SJCRH30 (cell line): ENCODE measurements at places on chromosomes 5 and 9. TPM values are rescaled to one million over a fixed set of nuclear protein-coding genes. Genes with fewer than 3 reads are reported as not detected.
A peak's percentile ranks its signal among the peaks of the same experiment; 100 is the strongest.

Gene SLC4A9
- not detected in 2 replicates for total RNA-seq

Gene CMBL
- not detected in 2 replicates for total RNA-seq

Gene PDE6A
- 0.28 and 0.47 TPM in 2 replicates for total RNA-seq

Gene FBXO10
- total RNA-seq = 31.3 and 32.2 TPM in 2 replicates

Gene PRKAA1
- total RNA-seq = 81.1 and 103 TPM in 2 replicates

Gene PSAT1
- total RNA-seq = 178 and 195 TPM in 2 replicates

Gene FAM81B
- total RNA-seq = not detected in 2 replicates

Gene LCN15
- total RNA-seq = not detected in 2 replicates

Gene GRIA1
- total RNA-seq = not detected in 2 replicates

Gene PKD2L2
- total RNA-seq = not detected in 2 replicates

Gene CBY3
- total RNA-seq = not detected in 2 replicates

DNA sequence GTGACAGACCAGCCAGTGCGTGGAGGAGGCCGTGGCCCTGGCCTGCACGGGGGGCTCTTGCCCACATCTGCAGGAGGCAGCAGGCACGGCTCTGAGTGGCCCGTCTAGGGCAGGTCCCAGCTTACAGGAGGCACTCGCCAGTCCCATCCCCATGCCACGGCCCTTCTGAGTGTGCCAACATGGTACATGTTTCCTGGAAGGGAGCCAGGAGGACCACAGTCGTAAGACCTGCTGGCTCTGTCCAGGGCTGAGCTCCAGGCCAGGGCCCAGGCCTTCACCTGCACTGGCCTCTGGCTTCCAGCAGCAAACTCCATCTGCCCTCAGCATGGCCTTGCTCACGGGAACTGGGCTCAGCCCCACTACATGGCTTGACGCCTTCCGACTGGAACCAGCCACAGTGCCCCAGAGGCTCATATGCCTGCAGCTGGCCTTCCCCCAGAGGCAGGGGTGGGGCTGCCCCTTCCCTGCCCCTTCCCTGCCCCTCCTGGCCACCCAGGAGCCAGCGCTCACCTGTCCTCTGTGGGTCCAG, 3.8 kb downstream of the NKD2 start:
- no peak for DNase-seq
- H3K27me3 ChIP-seq = no peaks in the 10 kb centered on the region
- H3K36me3 ChIP-seq = no peaks in the 10 kb centered on the region
- H3K4me1 ChIP-seq = no peaks in the 10 kb centered on the region
- H3K4me3 ChIP-seq = no peak overlapping the region

- H3K27ac ChIP-seq = no peak overlapping the region
- no peak overlapping the region for H3K4me3 ChIP-seq
- H3K4me1 ChIP-seq = no peaks in the 10 kb centered on the region
Measured at GRCh38 chr5:2196416-2196815, 313.7 kb upstream of the IRX4 start.

DNA sequence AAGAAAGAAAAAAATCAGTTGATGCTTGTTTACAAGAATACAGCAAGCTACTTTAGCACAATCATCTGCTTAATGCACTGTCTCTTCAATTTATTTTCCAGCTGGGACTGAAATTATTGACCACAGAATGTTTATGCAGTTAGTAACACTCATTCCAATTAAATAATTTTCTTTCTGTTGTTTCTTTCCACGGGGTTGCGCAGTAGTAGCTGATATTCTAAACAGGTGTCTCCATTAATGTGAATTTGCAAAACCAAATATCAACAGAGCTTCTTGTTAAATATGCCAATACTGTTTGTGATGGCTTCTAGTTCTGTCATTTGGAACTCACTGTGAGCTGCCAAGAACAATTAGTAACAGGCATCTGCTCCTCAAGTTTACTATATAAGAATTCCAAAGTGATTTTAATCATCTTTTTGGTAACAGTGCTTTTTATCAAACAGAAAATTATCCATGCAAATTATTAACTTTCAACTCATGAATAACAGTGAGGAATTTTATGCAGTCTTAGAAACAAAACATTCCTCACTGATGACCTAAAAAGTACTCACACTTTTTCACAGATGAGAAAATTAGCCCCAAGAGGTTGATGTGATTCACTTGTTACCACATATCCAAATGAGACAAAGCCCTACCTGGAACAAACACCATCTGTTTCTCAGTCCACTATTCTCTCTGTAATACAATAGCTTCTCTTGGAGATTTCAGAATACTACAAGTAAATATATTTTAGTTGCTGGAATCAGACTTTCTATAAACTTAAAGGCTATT, 567.6 kb upstream of the RGMB start:
- no peaks in the 10 kb centered on the region for H3K27me3 ChIP-seq
- H3K4me3 ChIP-seq = no peak overlapping the region
- H3K36me3 ChIP-seq = no peaks in the 10 kb centered on the region
- DNase-seq = no peak
- H3K4me1 ChIP-seq = peaks cover 13% of the 10 kb centered on the region

GRCh38 chr5:168991311-168991710, 309.6 kb downstream of the SLIT3 start:
- H3K4me1 ChIP-seq = no peaks in the 10 kb centered on the region
- no peak for DNase-seq
- peaks cover 8% of the 10 kb centered on the region; the same call in 1 of the 2 replicates for H3K27me3 ChIP-seq
- H3K27ac ChIP-seq = no peak overlapping the region
- H3K4me3 ChIP-seq = no peak overlapping the region

DNA sequence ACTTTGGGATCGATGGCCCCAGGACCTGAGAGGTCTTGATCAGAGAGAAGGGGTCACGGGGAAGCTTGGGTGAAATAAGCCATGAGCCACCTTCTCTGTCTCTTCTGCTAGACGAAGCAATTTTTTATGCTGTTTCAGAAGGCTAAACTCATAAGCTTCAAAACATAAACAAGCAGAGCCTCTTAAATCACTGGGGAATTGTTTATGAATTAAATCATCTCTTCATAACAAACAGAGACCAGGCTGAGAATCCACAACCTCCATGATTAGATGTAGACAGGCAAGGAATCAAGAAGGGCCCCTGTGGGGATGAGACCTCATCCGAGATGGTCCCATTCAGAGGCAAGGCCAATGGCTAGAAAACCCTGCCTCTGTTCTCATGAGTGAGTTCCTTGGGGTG, 21.7 kb upstream of the TCOF1 start:
- H3K27ac ChIP-seq = no peak overlapping the region
- 0 out of 2 replicates have a peak, but pooled peaks cover 3% of the 10 kb centered on the region for H3K27me3 ChIP-seq

GRCh38 chr5:150649108-150650020, 8.9 kb downstream of the SYNPO start:
- peaks cover 7% of the 10 kb centered on the region; the same call in 1 of the 2 replicates for H3K36me3 ChIP-seq
- no peaks in the 10 kb centered on the region for H3K27me3 ChIP-seq
- peak overlapping the region; percentile 55; the same call in 1 of the 2 replicates for H3K27ac ChIP-seq
- DNase-seq = no peak
- H3K4me1 ChIP-seq = peaks cover 57% of the 10 kb centered on the region

- H3K36me3 ChIP-seq = peaks cover 6% of the 10 kb centered on the region; the same call in 1 of the 2 replicates
- H3K27me3 ChIP-seq = no peaks in the 10 kb centered on the region
- peaks cover 22% of the 10 kb centered on the region for H3K4me1 ChIP-seq
- H3K27ac ChIP-seq = no peak overlapping the region
- no peak overlapping the region for H3K4me3 ChIP-seq
- DNase-seq = no peak
Measured at GRCh38 chr9:124280176-124280691, 22.5 kb downstream of the NEK6 start.

DNA sequence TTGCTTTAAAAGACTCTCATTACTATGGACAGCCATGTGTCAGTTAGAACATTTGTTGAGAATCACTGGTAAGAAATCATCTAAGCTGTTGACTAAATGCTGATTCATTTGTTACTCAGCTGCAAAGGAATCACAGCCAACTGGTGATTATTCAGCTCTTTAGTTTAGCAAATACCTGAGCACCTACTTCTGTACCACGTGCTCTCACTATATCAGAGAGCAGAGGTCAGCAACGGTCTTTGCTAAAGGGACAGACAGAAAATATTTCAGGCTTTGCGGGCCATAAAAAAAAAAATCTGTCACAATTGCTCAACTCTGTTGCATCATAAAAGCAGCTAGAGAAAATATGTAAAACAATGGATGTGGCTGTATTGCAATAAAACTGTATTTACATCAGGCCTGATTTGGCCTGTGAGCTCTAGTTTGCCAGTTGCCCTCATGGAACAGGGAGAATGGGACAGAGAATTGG, 377.6 kb downstream of the DNAH5 start:
- no peaks in the 10 kb centered on the region for H3K4me1 ChIP-seq
- no peaks in the 10 kb centered on the region for H3K27me3 ChIP-seq

GRCh38 chr5:96595300-96596090, 66.7 kb upstream of the CAST start:
- no peak overlapping the region for H3K4me3 ChIP-seq
- H3K4me1 ChIP-seq = no peaks in the 10 kb centered on the region
- peak; percentile 27 for DNase-seq
- H3K36me3 ChIP-seq = no peaks in the 10 kb centered on the region

- H3K36me3 ChIP-seq = no peaks in the 10 kb centered on the region
- H3K27me3 ChIP-seq = no peaks in the 10 kb centered on the region
- no peaks in the 10 kb centered on the region for H3K4me1 ChIP-seq
Measured at GRCh38 chr5:79093762-79094161, 17.8 kb upstream of the BHMT start.

DNA sequence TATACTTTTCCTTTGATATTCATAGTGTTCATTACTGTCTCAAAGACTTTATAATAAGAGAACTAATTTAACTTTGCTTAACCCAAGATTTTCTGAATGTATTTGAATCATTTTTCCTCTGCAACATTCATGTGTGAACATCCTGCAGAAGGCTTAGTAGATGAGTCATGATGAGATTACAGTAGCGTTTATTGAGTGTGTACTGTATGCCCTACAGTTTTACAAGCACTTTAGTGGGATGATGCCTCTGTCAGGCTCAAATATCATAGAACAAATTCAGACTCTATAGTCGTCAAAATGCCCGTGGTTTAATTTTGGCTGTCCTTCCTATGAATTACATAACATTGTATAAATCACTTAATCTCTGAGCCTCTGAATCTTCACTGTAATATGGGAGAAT, 41.2 kb downstream of the FYB1 start:
- no peak overlapping the region for H3K4me3 ChIP-seq
- H3K27me3 ChIP-seq = 0 out of 2 replicates have a peak, but pooled peaks cover 5% of the 10 kb centered on the region
- no peak overlapping the region for H3K27ac ChIP-seq
- DNase-seq = no peak
- no peaks in the 10 kb centered on the region for H3K36me3 ChIP-seq

GRCh38 chr5:45277860-45278259, 418.3 kb downstream of the HCN1 start:
- no peak overlapping the region for H3K27ac ChIP-seq
- H3K36me3 ChIP-seq = no peaks in the 10 kb centered on the region
- no peak overlapping the region for H3K4me3 ChIP-seq
- H3K4me1 ChIP-seq = no peaks in the 10 kb centered on the region
- DNase-seq = no peak
- H3K27me3 ChIP-seq = no peaks in the 10 kb centered on the region

- H3K36me3 ChIP-seq = no peaks in the 10 kb centered on the region
- H3K4me1 ChIP-seq = no peaks in the 10 kb centered on the region
- H3K4me3 ChIP-seq = no peak overlapping the region
- no peak for DNase-seq
- H3K27me3 ChIP-seq = no peaks in the 10 kb centered on the region
Measured at GRCh38 chr5:3715062-3715461, 119.4 kb downstream of the IRX1 start.

- no peak for DNase-seq
- no peak overlapping the region for H3K4me3 ChIP-seq
- no peak overlapping the region for H3K27ac ChIP-seq
- no peaks in the 10 kb centered on the region for H3K36me3 ChIP-seq
- H3K4me1 ChIP-seq = peaks cover 4% of the 10 kb centered on the region; the same call in 1 of the 2 replicates
Measured at GRCh38 chr5:159345336-159345735, 15.0 kb upstream of the IL12B start.

- no peak overlapping the region for H3K4me3 ChIP-seq
- H3K27me3 ChIP-seq = no peaks in the 10 kb centered on the region
- no peaks in the 10 kb centered on the region for H3K36me3 ChIP-seq
- H3K27ac ChIP-seq = no peak overlapping the region
Measured at GRCh38 chr5:142439207-142439860, 114.5 kb upstream of the SPRY4 start.
